ENCODE measurements at places on chromosomes 3 and 15. TPM values are rescaled to one million over a fixed set of nuclear protein-coding genes. Genes with fewer than 3 reads are reported as not detected.

- no peak for DNase-seq
These were observed 37.3 kb downstream of the ZBTB38 start for GRCh38 chr3:141405591-141405990.

DNA sequence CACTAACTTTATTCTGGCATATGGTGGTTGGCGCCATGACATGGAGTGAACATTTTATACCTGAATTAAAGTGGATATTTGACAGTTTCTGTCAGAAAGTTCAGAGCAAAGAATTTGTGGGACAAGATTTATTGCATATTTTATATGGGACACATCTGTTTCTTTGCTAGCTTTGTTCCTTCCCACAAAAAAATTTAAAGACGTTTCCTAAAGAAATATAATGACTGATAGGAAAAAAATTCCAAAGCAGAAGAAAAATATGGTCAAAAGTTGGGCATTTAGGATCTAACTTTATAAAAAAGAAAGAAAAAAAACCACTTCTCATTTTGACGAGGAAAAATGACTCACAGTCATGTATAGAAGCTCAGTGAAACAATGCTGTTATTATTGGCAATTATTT is 101.6 kb downstream of the GREM1 start:
- no peak for DNase-seq

The BTLA gene
- total RNA-seq, result not detected

The P2RY13 gene
- not detected for total RNA-seq

- no peak for DNase-seq
These were observed 80.9 kb downstream of the RAP2B start for GRCh38 chr3:153242896-153243295.

GRCh38 chr3:108099679-108100428 is 9.0 kb upstream of the CD47 start:
- no peak for DNase-seq

GRCh38 chr3:152208439-152208838 is 60.3 kb upstream of the MBNL1 start:
- DNase-seq, result no peak

The SERPINI2 gene
- total RNA-seq, result not detected

DNA sequence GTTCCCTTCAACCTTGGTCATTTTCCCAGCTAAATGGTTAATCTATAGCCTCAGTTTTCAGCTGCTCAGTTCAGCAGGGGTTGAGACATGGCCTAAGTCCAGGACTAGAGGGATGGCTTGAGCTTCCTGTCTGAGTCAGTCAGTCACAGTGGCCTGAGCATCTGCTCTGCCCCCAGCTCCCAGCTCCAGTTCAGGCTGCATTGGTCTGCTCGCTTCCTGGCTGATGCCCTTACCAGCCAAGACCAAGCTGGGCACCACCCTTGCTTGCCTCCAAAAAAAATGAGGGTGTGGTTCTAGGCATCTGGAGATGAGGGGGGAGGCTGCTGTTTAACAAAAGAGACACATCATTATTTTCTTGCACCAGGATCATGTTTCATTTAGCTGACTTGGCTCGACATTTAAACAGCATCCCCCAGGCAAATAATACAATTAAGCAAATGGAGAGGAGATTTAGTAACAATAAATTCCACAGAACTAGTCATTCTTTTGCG is 70.7 kb downstream of the WNT5A start:
- DNase-seq, result peak; percentile 94

The GRK7 gene
- not detected for total RNA-seq

DNA sequence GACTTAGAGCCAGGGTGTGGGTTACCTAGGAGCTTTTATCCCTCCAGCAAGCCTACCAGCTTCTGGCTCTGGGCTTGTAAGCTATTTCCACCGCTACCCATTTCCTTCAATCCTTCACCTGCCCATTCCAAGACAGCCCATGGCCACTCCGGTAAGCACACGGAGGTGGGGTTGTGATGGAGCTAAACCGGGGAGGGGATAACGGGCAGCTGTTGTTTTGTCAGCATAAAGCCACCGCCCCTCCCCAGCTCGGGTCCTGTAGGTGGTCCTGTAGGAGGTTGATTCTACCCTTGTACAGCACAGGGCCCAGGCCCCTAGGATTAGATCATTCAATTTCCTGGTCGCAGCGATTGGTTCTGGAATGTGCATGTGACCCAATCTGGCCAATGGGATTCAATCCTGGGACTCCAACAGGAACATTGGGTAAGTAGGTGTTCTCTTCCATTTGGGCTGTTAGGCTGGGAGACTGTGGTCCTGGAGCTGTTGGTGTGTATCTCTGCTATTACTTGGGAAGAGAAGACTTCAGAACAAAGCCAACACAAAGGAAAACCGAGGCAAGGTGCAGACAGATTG is 150.6 kb downstream of the RAB11A start:
- no peak for DNase-seq

The TGM5 gene
- 0.14 TPM for total RNA-seq

GRCh38 chr15:70030851-70031250 is 66.9 kb downstream of the TLE3 start:
- DNase-seq, result no peak

The SCAANT1 gene
- not detected for total RNA-seq

DNA sequence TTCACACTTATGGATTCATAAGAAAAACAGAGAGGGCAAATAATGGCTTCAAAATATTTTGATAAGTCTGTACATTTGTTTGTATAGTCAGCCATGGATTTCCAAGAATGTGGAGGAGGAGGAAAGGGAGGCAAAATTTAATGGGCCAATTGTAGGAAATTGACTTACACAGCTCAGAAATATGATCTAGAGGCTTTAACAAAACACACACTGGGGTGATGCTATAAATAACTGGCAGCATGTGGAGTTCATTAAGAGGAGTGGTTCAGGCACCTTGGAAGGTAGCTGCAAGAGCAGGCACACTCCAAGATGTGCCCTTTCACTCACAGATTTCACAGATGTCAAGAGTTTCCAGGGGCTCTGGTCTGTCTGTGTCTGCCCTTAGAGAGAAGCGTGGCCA is 193.4 kb upstream of the RASGRP1 start:
- peak; percentile 31 for DNase-seq

DNA sequence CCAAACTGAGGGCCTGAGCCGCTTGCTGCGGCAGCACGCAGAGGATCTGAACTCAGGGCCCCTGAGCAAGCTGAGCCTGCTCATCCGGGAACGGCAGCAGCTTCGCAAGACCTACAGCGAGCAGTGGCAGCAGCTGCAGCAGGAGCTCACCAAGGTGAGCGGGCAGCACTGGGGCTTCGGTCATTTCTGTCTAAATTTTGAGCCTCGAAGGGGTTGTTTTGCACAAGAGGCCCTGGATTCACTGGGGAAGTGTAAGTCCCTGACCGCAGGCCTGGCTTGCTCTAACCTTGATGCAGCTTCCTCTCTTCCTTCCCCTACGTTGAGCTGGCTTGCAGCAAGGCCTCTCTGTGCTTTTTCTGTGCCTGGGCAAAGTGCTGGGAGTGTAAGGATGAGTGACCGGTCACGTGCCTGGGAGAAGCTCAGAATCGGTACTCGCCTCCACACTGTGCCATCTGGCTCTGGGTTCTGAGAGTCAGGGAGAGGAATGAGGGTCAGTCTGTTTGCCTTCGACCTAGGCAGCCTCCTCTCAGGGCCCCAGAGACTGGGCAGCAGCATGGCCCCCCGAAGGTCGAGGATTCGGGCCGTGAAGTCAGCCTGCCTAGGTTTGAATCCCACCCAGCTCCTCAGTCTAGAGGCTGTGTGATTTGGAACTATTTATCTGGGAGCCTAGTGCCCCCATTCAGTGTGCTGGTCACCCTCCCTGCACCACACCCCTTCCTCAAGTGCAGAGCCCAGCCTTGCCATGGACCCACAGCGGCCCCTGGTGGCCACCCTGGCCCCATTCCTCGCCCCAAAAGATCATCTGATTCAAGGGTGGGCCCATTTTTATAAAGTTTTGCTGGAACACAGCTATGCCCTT is 1.4 kb downstream of the FES start:
- peak; percentile 46 for DNase-seq

GRCh38 chr3:53885239-53885638 is 3.3 kb upstream of the ACTR8 start:
- DNase-seq, result no peak

The MUC20 gene
- total RNA-seq, result not detected

DNA sequence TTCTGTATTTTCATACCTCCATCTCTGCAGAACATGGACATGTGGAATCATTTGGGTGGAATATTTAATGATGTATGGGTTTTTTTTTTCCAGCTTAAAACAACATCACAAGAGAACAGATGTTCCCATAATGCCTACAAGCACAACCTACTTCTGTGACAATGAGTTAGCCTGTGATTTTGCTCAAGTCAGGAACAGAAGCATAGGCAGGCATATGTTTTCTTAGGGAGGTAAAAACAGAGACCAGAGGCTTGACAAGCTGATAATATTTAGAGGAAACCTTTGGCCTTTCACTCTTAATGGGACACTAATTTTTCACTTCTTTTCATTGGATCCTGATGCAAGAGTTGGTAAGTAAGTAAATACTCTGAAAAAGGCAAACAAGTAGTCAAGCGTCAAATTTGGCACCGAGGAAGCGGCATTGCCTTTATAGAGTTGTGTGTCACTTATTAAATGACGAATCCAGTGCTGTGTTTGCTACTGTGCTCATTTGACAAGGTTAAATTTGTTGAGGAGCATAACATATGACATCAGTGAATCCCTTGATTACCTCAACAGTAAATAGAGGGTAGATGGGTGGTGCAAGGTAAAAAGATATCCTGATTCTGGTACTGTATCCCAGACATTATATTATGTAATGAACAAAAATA is 66.7 kb upstream of the RBMS3 start:
- DNase-seq, result no peak

DNA sequence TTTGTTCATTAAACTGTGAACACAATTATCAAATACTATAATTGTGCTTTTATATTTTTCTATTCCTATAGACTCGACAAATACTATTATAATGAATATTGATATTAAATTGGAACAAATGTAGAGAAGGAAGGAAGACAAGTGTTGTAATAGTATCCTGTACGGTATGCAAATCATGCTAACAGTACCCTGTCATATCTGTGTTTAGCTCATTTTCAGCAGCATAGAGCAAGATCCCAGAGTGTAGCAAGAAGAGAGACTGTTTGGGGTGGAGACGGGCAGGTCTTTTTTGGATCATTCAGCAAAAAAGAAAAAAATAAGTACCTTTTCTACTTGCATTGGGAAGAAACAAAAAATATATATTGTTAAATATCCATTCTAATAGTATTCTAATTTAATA is 224.1 kb downstream of the TPRG1 start:
- DNase-seq, result no peak

DNA sequence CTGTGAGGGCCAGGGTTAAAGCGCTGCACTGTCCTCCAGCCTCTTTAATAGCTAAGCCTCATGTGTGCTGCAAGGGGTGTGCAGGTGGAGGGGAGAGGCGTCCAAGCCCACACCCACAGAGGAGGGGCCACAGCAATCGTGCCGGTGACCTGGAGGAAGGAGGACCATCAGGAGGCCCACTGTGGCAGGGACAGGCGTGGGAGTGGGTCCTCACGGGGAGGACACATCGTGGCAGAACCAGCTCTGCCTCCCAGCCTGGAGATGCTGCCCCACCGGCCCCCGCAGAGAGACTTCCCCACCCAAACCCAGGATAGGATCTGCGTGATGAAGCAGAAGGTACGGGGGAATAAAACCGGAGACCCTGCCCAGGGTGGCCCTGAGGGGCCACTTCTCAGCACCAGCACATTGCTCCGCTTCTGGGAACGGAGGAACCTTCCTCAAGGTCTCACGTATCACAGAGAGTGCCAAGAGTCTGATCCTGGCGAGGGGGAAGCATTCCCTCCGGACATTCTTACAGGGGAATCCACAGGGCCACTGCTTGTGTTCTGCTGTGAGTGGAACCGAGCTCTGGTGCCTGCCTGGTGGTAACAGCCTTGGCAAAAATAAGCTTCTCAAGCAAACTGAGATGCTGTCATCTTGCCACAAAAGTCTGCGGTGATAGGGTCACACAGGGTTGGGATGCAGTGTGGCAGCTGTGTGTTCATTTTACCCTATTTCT is 199.8 kb downstream of the XXYLT1 start:
- no peak for DNase-seq

DNA sequence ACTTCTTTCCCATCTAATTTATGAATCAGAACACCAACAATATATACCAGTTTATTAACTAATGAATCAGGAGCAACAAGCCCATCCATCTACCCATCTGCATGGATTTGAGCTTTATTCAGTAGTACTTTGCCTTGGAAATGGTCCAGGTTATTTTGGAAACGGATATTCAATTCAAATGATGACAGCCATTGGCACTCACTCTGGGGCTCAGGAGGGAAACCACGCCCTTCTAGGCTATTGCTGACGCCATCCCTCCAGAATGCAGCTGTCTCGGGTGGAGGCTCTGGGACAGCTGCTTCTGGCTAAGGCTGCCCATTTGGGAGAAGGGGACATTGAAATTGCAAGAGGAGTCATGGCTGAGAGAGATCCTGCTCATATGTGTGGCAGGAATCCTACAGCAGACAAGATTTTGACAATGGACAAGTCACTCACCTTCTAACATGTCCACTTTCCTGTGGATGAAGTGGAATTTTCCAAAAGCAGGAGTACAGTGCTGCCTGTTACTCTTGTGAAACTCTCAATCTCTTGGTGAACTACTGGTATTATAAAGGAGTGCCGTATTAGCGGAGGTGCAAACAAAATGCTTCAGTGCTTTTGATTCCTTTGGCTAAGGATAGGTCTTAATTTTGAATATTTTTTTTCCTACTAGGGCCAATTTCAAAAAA is 29.3 kb upstream of the TRAK1 start:
- DNase-seq, result peak; percentile 92

GRCh38 chr3:50985893-50986292 is 311.2 kb downstream of the DOCK3 start:
- DNase-seq, result no peak

- peak; percentile 79 for DNase-seq
These were observed 28.2 kb upstream of the USP3 start for GRCh38 chr15:63476229-63476632.

DNA sequence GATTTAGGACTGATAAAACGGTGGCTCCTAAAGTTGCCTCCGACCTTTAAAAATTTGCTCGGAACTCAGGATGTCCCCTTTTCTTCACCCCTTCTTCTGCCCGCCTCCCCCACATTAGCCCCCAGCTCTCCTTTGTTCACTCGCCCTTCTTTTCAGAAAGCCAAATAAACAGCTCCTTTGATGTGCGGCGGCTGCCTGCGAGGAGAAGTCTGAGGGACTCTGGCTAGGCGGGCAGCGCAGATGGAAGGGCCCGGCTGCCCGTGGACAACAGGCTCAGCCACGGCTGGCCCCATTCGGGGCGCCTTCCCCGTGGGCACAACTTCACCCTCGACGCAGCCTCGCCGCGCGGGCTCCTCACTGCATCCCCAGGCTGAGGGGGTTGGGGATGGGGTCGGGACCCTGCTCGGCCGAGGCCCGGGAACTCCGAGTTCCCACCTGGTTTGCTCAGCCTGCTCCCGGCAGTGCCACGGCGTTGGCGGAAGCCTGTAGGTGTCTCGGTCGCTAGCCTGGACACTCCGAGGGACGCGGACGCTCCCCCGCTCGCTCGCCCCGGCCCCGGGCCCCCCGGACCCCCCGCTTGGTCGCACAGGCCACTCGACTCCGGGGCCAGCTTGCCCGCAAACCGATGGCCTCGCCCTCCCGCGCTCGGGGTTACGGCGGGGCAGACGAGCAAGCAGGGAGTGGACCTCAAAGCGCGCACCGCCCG is 897 bp upstream of the TLE3 start:
- DNase-seq, result no peak

GRCh38 chr3:152071924-152072323 is 196.8 kb upstream of the MBNL1 start:
- peak; percentile 69 for DNase-seq

- peak; percentile 94 for DNase-seq
These were observed 37.5 kb upstream of the IQSEC1 start for GRCh38 chr3:13110678-13111116.

GRCh38 chr3:126880901-126881300 is 102.0 kb upstream of the PLXNA1 start:
- no peak for DNase-seq

The C3orf22 gene
- not detected for total RNA-seq

The GOLGA8A gene
- total RNA-seq, result 8.1 TPM

The SAMMSON gene
- 0.12 TPM for total RNA-seq
